ENCODE measurements at places on chromosomes 6 and 20.

DNA sequence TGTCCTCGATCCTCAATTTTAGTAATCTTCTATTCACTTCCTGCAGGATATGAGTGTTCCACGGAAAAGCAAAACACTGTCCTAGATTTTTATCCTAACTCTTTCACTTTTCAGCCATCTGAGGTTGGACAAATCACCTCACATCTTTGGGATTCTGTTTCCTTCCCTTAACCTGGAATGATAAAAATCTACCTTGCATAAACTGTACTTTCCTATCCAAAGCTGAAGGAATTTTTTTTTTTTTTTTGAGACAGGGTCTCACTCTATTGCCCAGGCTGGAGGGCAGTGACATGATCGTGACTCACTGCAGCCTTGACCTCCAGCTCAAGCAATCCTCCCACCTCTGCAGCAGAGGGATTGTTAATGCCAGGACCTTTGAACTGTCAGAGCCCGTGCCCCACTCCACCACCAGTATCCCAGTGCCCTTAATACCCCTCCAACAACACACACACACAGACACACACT is 20.5 kb downstream of the CAPN11 start:
- no peak for DNase-seq

GRCh38 chr20:49281913-49282467 is 4.1 kb upstream of the ZNFX1 start:
- DNase-seq, result no peak

DNA sequence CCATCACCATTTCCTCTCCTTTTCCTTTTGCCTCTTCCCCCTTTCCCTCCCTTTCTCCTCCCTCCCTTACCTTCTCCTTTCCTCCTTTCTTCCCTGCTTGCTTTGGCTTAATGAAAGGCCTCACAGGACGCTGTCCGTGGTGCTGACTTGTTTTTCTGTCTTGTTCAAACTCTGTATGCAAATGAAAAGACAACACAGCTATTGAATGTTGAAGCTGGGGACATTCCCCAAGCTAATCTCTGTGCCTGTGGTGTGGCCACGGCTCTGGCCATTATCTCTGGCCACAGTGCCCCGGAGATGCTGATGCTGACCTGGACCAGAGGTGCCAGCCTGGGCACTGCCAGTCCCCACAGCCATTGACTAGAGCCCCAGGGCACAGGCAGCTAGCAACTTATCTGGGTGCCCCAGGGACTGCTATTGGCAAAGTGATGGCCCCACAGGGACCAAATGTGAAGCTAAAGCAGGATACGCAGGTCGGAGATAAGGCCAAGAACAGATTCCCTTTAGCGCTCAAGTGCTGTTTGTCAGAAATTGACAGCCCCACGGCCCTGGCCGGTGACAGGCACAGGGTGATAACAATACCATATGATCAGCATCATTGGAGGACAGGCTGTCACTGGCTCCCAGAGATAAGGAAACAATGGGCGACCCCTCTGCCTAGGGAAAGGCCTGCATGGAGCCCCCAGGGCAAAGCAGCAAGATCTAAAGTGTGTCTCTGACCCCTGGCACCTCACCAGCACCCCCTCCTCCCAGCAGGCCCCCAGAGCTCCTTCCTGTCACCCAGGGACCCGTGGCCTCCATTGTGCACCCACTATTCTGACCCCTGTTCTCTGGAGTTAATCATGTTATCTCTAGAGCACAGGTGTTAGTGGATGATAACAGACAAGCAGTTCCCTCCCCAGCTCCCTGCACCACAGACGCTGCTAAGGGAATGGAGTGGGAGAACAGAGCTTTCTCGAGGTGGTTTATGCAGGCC is 31.6 kb upstream of the SLC32A1 start:
- DNase-seq, result peak; percentile 26

DNA sequence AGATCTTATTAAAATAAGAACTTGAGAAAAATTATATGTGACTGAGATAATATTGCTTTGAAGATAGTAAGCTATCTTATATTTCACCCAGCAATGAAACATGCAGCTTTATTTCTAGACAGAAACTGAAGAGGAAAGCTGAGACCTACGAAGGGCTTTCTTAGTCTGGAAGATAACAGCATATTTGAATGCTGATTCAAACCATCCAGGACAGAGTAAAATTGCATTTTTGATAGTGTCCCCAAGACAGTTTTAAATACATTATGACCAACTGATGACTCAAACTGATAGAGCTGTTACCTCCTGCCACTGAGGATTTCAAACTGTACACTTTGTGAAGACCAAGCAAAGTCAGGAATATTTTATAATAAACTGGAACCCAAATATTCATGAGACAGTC is 409.6 kb downstream of the GRIK2 start:
- DNase-seq, result no peak

GRCh38 chr6:21971541-21971940 is 325.3 kb downstream of the PRL start:
- no peak for DNase-seq

DNA sequence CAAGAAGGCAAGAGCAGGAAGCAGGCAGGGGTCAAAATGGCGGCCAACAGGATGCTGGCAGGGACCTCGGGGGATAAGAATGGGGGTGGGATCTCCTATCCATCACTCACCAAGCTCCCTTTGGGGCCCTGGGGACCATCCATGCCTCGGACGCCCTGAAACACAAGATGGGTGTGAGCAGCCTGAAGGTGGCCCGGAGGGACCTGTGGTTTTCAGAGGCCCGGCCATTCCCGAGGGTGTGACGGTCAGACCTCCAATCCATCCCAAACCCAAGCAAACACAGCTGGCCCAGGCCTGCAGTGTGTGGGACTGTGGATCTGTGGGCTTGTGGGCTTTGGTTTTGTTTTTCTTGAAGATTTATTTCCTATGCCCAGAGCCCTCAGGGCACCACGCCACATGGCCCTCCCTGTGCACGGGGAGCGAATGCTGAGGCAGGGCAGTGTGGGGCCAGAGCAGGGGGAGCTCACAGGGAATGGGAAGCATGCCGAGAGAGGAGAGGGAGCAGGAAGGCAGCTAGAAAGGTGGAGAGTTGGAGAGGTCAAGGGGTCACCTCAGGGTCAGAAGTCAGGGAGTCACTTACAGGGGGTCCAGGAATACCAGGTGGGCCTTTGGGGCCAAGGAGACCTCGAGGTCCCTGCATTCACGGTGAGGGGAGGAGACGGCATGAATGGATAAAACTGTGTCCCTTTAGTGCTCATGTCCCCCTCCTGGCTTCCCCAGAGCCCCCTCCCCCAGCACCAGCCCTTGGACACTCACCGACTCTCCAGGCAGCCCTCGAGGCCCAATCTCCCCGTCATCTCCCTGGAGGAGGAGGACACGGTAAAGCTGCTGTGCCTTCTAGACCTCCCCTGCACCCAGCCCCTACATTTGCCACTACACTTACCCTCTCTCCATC is 14.5 kb downstream of the COL11A2 start:
- no peak for DNase-seq

DNA sequence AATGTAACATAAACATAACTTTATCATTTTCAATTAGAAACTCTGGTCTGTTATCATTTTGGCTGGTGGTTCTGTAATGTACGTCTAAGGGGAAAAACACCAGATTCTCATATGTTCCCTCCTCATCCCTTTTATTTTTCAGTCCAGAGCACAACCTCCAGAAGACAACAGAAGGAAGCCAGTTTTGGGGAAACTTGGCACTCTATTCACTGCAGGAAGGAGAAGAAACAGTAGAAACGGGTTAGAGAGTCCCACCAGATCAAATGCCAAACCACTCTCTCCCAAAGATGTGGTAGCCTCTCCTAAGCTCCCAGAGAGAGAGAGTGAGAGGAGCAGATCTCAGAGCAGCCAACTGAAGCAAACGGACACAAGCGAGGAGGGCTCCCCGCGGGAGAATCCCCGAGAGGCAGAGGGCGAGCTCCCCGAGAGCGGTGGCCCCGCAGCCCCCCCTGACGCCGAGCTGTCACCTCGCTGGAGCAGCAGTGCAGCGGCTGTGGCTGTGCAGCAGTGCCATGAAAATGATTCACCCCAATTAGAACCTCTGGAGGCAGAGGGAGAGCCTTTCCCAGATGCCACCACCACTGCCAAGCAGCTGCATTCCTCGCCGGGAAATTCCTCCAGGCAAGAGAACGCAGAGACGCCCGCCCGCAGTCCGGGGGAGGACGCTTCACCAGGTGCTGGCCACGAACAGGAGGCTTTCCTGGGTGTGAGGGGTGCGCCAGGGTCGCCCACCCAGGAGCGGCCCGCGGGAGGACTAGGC is 117.8 kb downstream of the RTN4IP1 start:
- no peak for DNase-seq

GRCh38 chr6:42199106-42199981 is 4.6 kb upstream of the GUCA1B start:
- no peak for DNase-seq

DNA sequence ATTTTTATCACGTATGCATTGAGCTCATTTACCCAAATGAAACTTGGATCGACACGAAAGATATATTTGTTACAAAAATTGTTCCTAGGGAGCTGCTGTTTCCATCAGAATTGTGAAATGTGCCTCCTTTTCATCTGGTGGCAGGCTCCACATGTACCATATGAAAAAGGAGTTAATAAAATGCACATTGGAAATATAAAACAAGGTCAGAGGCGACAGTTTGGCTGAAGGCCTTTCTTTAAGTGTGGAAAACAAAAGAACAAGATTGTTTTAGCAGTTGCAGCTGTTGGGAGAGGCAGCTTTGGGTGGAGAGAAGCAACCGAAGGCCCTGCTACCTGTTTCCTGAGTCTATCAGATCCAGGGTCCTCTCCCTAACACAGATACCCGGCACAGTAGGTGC is 334.5 kb upstream of the NT5E start:
- DNase-seq, result no peak

DNA sequence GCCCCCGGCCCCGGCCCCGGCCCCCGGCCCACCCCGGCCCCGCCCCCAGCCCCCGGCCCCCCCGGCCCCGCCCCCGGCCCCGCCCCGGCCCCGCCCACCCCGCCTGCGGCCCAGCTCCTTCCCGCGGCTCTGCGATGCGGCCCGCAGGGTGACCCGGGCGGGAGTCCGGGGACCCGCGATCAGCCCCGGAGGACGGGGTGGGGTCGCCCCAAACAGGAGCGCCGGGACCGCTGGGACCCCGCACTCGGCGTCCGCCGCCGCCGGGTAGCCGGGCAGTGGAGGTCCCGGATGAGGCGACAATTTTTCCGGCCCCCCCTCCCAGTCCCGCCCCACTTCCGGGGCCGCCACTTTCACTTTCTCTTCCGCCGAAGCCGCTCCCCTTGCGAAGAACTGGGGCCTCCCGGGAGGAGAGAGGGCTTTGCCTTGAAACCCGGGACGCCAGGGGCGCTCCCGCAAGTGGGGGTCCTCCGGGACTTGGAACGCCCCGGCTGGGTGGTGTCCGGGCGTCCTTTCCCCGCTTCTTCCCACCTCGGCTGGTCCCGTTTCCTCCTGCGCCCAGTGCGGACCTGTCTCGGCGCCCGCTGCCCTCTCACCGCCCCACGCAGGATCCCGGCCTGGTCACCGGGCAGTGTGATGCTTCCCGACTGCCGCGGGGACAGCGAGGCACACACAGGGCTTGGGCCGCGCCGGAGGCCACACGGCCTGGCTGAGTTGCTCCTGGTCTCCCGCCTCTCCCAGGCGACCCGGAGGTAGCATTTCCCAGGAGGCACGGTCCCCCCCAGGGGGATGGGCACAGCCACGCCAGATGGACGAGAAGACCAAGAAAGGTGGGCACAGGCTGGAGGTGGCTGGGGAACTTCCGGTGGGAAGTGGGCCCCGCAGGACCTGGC is at the start of gene RBCK1:
RBCK1 (plus strand) TSS at position 347 of the 890 bp plus-strand sequence; CDS start at position 806, 459 bp downstream.
- peak; percentile 80 for DNase-seq

DNA sequence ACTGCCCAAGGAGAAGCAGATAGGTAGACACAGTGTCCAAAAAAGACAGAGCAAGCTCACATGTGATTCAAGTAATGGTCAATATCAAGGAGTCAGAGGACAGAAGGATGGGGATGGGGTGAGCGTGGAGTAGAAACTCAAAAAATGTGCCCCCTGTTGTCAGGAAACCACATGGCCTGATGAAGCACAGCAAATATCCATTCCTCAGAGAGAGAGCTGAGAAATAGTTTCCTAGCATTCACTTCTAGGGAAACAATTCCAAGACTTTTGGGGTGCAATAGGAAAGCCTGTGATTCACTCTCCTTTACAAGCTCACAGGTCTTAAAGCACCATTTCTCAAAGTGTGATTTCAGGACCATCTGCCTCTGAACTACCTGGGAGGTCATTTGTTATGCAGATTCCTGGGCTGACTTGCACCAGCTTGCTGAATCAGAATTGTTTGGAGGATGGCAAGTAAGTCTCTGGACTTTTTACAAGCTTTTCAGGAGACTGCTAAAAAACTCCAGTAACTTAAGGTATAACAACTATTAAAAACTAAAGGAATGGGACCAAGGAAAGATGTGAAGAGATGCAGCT is 432.8 kb downstream of the HDGFL1 start:
- no peak for DNase-seq

- DNase-seq, result no peak
Measured at GRCh38 chr6:36223706-36224105, 27.2 kb downstream of the BRPF3 start.

DNA sequence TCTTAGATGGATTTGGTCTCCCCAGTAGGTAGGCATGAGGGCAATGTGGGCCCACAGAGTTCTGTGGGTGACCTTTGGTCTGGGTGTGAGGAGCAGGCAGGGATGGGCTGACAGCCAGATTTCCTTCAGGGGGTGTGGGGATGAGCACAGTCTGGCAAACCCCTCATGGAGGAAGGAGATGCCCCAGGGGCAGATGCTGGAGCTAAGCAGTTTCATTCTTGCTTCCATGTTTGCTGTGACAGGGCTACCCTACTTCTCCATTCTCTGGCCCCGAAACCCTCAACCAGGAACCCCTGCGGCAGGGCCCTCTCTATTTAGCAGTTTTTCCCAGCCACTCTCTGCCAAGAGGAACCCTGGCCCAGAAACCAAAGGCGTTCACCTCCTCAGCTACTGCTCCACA is 40.4 kb downstream of the GCLC start:
- no peak for DNase-seq

DNA sequence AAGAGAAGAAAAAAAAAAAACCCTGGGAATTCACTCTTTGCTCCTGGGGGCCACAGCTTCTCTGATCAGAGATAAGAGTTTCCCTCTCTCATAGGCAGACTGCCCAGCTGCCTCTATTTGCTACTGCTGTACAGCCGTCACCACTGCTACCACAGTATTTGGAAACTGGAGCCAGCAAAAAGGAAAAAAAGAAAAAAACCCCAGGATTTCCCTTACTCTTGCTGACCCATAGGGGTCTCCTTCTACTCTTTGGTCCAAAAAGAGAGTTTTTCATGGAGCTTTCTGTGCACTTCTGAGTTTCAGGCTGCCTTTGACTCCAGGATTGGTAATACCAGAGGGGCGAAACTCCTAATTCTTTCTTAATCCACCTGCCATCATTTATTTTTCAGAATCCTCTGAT is 89.7 kb downstream of the MDGA1 start:
- DNase-seq, result no peak

DNA sequence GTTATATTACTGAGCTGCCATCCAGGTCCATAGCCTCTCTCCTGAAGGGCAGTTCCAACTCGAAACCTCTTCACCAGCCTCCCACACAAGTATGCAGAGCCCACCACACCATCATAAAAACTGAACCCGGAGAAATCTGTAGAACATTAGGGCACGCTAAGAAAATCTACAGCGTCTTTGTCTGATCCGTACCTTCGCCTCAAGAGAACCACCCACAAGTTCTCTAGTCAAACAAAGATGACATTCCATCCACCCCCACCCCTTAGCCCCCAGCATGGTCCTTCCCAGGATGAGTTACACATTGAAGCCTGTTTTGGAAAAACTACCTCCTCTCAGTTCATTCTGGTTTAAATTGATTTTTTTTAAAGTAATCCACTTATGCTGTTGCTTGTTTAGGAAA is 219.7 kb downstream of the ZMYND8 start:
- no peak for DNase-seq

- DNase-seq, result no peak
Measured at GRCh38 chr6:84061174-84061573, 27.6 kb downstream of the MRAP2 start.
